Activated CD8-positive, alpha-beta memory T cell treated with anti-CD3 and anti-CD28 coated beads for 4 hours (primary cell): ENCODE measurements at places on chromosomes 3 and 15.

DNA sequence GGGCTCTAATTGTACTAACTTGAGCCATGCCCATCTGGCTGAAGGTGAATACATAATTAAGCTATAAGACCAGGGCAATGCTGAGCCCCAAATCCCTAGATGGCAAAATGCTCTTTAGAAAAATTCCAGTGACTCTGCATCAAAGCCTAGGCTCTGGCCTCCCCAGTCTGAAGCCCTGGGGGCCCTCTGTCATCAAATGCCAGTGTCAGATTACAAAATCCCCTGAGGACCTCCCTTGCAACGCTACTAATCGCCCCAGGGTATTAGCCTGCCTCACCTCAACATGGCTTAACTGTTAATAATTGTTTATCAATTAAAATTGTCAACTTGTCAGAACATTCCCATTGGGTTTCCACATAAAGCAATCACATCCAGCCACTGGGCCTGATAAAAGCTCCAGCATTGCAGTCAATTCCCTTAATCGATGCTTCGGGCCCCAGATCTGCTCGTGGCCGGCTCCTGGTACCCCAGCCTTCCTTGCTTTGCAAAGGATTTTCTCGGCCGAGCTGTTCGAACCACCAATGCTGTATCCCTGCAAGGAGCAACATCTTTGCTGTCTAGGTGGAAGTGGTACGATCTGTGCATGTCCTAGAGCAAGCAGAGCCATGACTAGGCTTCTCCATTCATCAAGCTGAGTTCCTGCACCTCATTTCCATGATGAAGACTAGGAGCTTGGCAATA lies 151.7 kb downstream of the MEGF11 start:
- DNase-seq = no peak

DNA sequence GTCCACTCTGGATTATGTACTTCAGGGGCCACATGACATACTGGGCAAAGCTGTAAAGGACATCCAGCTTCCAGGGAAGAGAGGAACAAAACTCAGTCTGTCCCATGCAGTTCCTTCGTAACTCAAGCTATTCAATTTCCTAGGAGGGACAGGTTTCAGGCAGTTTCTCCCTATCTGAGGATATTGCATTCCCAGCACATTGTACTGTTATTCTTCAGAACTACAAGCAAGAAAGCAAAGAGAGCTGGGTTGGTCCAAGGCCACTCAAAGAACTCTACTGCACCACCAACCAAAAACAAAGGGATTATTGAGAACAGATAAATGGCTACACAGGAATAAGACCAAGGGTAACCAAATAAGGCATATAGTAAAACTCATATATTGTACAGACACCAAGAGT lies 117.6 kb upstream of the ARL6 start:
- no peak for DNase-seq

- no peak for DNase-seq
These were observed 19.5 kb downstream of the ARIH2 start for GRCh38 chr3:48938156-48938555.

DNA sequence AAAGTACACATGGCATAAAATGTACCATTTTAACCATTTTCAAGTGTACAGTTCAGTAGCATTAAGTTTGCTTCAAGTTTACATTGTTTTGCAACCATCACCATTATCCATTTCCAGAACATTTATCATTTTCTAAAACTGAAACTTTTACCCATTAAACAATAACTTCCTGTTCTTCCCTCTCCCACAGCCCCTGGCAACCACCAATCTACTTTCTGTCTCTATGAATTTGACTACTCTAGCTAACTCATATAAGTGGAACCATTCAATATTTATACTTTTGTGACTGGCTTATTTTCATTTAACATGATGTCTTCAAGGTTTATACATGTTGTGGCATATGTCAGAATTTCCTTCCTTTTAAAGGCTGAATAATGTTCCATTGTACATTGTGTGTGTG lies 19.9 kb downstream of the TMEM62 start:
- DNase-seq = no peak

DNA sequence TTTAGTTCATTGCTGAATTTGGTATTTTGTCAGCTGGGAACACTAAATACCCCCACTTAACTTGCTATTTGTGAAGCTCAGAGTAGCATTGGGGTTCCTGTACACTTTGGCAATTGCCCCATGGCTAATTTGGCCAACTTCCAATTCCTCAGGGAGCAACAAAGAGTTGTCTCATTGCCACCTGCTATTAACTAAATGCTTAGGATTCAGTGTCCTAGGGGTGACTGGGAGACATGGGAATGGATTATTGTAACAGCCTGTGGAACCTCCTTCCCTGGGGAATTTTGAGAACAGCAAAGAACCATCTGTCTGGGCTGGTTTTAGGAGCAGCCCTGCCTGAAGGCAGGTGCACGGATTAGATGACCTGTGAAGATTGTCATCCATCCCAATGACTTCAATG lies 437.4 kb upstream of the TPRG1 start:
- DNase-seq = no peak

DNA sequence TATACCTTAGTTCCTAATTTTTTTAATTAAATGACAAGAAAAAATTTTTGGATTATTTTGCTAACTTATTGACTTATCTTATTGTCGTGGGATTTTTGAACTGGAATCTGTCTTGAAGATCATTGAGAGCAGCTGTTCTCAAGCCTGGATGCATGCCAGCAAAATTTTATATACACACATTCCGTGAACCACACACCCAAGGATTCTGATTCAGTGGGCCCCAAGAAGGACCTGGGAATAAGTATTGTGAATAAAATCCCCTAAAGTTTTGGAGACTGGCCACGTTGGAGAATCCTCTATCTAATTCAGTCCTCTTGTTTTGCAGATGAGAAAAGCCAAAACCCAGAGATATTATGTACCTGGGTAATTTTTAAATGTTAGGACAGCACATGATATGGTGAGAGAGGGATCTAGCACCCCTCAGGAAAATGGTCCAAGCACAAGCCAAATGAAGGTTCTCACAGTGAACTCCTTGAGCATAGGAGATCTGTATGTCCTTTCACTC lies 55.2 kb downstream of the UNC13C start:
- no peak for DNase-seq

DNA sequence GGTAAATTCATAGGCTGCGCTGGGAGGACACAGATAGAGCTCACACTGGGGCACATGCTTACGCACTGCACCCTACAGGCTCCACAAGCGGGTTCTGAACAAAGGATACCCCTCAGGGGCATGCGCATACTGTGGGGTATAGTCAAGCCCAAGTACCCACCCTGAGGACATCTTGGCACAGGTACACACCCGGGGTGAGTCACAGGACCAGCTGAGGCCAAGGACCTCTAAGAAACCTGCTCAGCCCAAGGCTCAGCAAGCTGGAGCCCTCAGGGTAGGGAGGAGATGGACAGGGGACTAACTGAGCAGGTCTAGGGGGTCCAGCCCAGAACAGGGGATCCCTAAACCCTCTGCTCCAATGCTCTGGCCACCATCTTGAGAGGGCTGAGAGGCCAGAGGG lies 3.3 kb downstream of the SHISA5 start:
- DNase-seq = no peak

- no peak for DNase-seq
These were observed 30.2 kb downstream of the TSPAN3 start for GRCh38 chr15:77040673-77041072.
